Lower lobe of right lung (tissue), 2 donors: ENCODE measurements at places on chromosomes 4 and X.

GRCh38 chr4:7973545-7973981, 33.9 kb upstream of the AFAP1 start:
- no peak for DNase-seq

DNA sequence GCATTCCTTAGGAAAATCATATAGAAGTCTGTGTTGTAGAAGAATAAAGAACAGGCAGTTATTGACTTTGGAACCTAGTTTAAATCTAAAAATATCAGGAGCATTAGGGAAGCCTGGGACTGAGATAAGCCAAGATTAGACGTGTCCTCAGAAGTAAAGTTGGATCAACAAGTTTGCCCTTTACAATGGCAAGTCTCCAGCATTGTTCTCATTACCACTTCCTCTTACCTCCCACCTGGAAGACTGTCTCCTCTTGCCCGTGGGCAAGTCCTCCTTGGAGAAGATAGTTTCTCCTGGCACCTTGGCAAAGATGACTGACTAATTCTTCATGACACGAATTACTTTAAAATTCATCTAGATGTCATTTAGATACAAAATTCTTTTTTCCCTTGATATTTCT, 37.8 kb downstream of the CNKSR2 start:
- no peak for DNase-seq

DNA sequence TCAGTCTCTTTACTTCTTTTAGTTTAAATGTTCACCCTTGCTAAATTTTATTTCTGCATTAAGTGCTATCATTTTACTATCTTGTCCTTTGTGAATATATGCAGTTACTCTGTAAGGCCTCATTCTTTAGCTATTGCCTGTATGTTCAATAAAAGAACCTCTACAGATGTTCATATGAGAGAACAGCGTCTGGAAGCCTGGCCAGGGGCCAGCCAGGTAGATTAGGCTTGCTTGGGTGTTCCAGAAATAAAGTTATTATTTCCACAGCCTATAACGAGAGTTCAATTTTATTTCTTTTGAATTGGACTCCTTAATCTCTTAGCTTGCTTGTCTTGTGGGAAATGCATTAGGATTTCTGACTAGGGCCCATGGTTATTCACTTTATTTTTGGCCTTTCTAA, 214.5 kb downstream of the TLL1 start:
- no peak for DNase-seq

DNA sequence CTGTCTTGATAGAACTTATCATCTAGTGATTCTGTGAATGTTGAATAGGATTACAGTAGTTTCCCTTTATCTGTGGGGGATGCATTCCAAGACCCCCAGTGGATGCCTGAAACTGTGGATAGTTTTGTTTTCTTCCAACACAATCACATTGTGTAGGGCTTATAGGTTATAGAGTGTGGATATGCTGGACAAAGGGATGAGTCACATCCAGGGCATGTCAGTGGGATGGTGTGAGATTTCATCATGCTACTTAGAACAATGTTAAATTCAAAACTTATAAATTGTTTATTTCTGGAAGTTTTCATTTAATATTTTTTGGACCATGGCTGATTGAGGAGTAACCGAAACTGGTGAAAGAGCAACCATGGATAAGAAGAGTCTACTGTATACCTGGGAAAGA, 432.3 kb upstream of the ATOH1 start:
- DNase-seq = no peak

- no peak for DNase-seq
Measured at GRCh38 chr4:52979020-52979419, 116.9 kb downstream of the RASL11B start.

GRCh38 chr4:66840178-66840577, 705.1 kb downstream of the CENPC start:
- no peak for DNase-seq

GRCh38 chr4:150569384-150569987, 12.5 kb upstream of the MAB21L2 start:
- DNase-seq = no peak

GRCh38 chrX:131216828-131217227, 72.3 kb downstream of the IGSF1 start:
- no peak for DNase-seq

GRCh38 chr4:56102601-56103000, 153.9 kb downstream of the CEP135 start:
- DNase-seq = no peak

- no peak for DNase-seq
Measured at GRCh38 chr4:10893395-10893794, 208.8 kb upstream of the CLNK start.

GRCh38 chr4:36332782-36333131, 51.3 kb downstream of the DTHD1 start:
- DNase-seq = no peak

DNA sequence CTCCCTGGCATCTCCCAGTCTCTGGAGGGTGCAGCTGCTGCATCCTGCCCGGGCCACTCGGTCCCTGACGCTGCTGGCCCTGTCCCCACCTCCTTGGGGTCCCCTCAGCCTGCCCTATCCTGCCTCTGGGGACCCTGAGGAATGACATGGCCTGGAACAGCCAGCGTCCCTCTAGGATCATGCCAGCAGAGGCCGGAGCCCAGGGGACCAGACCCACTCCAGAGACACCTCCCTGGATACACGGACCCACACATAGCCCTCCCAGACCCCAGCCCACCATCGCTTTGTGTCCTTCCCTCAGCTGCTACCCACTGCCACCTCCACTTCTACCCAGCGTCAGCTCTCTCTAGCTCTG, 35.5 kb downstream of the CPLX1 start:
- DNase-seq = peak; percentile 30

DNA sequence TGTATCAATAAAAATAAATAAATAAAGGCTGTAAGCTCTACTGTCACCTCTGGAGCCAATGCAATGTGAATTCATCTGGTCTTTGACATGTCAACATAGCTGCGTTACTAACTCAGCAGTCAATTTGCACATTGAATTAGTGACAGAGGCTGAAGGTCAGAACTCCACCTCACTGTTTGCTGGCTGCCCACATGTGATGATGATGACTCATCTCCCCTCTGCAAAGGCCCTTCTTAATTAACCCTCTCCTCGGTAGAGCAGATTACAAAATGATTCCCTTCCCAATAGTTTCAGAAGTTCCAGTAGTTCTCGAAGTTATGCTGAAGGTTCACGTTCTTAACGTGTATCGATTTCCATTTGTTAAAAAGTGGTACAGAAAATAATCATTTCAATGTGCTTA, 1626.0 kb upstream of the TENM3 start:
- DNase-seq = no peak

DNA sequence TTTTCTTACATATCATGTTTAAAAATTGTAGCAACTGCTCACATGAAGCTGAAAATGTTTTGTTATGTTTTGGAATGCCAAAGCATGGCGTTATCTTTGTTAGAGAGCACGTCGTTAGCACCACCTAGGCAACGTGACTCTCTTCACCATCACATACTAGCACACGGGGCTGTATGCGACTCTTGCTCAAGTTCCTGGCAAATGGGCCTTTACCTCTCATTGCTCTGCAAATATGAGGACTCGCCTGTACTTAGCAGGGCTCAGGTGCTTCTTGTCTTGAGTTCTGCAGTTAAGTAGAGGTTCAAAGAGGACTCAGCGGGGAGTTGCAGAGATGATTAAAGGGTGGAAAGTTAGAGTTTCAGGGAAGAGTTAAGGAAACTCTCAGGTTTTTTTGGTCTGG, 59.4 kb downstream of the CLCN4 start:
- no peak for DNase-seq

DNA sequence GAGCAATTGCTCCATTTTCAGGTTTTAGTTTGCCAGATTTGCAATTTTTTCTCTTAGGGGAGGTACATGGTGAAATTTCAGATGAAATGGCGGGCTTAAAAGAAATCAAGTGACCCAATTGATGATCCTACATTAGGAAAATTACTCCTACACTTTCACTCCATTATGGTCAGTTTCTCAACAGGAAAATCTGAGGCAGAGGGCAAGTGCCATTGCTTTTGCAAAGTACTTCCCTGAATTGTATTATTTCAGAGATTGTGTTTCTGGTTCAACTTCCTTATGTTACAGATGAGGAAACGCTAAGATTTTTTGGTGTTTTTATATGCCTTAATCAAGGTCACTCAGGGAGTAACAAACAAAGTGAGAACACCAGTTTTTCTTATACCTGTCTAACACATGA, 302.2 kb downstream of the ARAP2 start:
- DNase-seq = no peak

DNA sequence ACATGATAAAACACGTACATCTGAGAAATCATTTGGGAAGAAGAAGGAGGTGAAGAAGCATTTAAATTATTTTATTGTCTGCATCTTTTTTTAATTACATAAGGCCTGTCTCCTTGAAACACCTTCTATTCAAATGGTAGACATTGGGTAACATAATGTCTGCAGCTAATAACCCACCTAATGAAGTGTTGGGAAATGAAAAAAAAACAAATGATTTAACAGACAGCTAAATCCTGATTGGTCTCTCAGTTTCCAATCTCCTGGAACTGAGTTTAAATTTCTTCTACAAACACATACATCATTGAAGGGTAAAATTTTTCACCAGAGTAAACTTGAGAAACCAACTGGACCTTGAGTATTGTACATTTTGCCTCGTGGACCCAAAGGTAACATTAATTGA, at the start of gene AMTN:
TSS of gene AMTN (plus strand) at position 301 of the 400 bp plus-strand sequence. CDS start 209 bp downstream, outside the sequence.
- DNase-seq = no peak

- peak; percentile 64 for DNase-seq
Measured at GRCh38 chrX:154430916-154431315, 2.4 kb downstream of the ATP6AP1 start.

GRCh38 chr4:86451560-86452330, 91.9 kb upstream of the MAPK10 start:
- DNase-seq = no peak

DNA sequence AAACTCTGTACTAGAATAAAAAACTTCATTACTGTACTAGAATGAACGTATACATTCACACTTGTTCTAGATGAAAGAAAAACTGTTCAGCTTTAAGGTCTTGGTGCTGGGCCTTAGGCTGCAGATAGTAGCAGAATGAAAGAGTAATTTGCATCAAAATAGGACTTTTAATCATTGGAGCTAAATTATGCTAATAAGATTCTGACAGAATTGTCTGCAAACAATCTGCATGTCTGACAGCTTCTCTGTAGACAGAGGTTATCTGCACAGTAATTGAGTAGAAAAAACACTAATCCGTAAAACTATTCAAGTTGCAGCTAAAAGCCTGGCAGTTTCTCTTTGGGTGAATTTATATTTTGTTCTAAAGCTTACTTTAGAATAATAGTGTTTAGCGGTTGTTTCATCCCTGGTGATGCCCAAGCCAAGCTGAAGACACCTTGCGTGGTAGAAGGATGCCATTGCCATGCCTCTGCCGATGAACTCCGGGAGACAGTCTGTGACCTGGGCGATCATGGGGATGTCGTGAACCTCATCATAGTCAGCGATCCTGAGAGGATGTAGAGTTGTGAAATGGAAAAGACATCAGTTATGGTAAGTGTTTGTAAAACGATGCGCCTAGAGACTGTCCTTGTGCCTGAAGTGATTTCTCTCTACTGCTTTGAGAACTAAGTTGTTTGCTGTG, 25.3 kb downstream of the LRP2BP start:
- no peak for DNase-seq

- peak; percentile 88 for DNase-seq
Measured at GRCh38 chr4:182917182-182918043, at the start of gene DCTD. DCTD (minus strand) TSS chr4:182917386; CDS start chr4:182915568, 1,818 bp downstream.

DNA sequence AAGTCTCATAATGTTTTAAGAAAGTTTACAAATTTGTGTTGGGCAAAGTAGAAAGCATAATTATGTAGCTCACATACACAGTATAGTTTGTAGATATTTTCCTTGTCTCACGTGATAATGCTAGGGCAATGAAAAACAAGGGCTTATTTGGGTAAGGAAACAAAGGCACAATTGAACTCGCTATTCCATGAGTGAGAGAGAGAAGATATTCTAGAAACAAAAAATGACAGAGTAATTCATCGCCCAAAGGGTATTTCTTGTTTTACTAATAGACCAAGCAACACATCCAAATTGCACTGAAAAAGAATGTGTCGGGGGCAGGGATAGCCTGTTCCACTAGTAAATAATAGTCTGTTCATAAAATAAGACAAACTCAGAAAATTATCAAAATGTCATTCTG, 3.6 kb upstream of the ASB11 start:
- no peak for DNase-seq

DNA sequence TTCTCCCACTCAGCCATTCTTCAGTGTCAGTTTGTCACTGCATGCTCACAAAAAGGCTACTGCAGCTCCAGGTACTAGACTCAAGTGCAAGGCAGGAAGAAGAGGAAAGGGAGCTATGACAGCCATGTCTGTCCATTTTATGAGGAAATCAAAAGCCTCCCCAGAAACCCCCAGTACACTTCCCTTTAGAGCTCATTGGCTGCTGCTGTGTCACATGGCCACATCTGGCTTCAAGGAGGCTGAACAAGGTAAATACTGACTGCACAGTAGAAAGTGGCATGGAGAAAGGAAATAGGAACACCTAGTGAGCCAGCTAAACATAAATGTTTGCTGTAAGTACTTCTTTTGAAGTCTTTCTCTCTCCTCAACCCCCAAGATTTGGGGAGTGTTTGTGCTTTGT, 67.2 kb upstream of the FRAS1 start:
- no peak for DNase-seq

DNA sequence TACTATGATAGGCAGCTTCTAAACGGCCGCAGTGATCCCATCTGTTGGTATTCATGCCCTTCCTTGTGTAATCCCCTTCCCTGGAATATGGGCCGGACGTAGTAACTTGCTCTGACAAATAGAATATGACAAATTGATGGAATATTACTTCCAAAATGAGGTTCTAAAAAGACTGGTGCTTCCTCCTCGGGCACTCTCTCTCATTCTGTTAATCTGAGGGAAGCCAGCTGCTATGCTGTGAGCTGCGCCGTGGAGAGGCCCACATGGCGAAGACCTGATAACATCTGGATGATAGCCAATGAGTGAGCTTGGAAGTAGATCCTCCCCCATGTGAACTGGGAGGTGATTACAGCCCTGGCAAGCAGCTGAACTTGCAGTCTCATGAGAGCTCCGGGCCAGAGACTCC, 27.2 kb upstream of the SLC25A4 start:
- DNase-seq = no peak

DNA sequence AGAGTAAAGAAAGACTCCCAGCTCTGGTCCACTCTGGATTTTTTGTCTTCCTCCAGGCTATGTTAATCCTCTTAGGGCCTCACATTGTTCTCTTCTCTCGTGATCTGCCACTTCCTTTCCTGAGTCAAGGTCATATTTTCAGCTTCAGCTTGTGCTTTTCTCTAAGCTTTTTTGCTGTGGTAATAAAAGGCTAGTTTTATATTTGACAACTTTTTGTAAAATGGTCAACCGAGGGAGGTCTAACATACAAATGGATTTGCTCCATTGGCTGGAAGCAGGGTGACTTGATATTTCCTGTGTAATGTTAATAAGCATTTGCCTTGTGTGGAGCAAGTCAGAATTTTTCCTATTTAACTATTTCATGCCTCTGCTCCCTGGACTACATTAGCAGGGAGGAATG, 239.7 kb downstream of the RAB28 start:
- DNase-seq = no peak

GRCh38 chrX:50801135-50801534, 12.9 kb downstream of the SHROOM4 start:
- no peak for DNase-seq

DNA sequence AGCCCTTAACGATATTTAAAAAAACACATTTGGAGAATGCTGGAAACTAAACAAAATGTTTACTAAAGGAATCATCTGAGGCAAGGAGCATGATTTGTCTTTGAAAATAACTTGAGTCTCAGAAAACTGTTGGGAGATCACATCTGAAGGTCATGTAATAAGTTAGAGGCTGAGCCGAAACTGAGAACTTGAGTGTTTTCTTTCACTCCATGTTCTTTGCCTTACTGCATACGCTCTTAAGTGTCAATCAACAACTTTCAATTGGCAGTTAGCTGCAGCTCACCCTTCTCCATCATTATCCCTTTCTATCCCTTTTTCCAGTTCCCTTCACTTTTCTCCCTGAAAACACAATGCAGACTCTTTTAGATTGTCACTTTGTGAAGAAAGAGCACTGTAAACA, 216.2 kb downstream of the ADGRA3 start:
- DNase-seq = no peak
